ENCODE measurements at places on chromosomes 12 and 14.

DNA sequence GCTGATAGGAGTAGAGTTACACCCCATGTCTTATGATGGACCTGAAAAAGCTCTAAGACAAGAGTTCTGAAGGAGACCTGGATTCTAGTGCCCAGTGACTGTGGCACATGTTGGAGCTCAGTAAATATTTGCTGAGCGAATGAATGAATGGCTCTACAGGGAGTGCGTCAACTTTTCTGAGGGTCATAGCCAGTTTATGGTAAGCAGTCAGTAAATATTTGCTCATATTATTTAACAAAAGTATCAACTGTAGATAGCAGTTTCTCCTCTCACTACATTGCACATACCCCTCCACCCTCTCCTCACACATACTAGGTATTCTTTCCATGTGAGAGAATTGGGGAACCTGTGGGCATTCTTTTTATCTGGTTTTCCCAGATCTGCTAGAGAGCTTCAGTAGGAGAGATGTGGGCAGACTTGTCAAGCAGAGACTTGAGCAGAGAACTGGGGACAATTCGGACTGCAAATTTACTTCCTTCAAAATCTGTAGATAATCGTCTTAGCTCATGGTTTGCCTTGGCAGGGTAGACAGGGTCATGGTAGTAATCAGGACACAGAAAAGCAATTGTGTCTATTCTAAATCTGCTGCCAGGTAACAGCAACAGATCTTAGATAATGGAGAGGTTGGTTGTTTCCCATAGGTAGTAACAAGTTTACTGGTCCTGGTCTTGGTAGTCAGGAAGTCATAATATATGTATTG is 5.7 kb downstream of the SLC4A8 start:
- DNase-seq: no peak

GRCh38 chr14:89236851-89237250 is 180.2 kb downstream of the FOXN3 start:
- peak; percentile 56 for DNase-seq

- DNase-seq: peak; percentile 53
These were observed 33.2 kb upstream of the PPP1R13B start for GRCh38 chr14:103880348-103881267.

- peak; percentile 82 for DNase-seq
These were observed 86.8 kb downstream of the NUAK1 start for GRCh38 chr12:106051853-106052531.

GRCh38 chr14:100469632-100470522 is 117.3 kb downstream of the BEGAIN start:
- DNase-seq: no peak

Data from fibroblast of skin of back (primary cell).